Mesenteric fat pad (tissue), 1 donor: ENCODE measurements at places on chromosomes 5 and 9. TPM values are rescaled to one million over a fixed set of nuclear protein-coding genes. Genes with fewer than 3 reads are reported as not detected.

DNA sequence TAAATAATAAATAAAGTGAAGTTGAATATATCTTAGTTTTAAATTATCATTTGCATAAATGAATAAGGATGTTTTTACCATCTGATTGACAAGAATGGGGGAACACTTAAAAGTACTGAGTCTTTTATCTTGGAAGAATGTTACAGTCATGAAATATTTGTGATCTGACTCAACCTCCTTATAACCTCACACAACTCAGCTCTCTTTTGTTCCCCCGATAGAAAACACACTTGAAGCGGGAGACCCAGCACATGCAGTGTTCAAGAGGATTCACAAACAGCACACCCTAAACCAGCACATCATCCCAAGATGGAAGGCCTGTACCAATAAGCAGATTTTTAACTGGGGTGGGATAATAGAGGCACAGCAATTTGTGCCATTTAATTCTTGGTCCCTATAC is 15.5 kb downstream of the BAAT start:
- DNase-seq, result no peak

HTR4 gene
- 0.16 TPM for total RNA-seq

DNA sequence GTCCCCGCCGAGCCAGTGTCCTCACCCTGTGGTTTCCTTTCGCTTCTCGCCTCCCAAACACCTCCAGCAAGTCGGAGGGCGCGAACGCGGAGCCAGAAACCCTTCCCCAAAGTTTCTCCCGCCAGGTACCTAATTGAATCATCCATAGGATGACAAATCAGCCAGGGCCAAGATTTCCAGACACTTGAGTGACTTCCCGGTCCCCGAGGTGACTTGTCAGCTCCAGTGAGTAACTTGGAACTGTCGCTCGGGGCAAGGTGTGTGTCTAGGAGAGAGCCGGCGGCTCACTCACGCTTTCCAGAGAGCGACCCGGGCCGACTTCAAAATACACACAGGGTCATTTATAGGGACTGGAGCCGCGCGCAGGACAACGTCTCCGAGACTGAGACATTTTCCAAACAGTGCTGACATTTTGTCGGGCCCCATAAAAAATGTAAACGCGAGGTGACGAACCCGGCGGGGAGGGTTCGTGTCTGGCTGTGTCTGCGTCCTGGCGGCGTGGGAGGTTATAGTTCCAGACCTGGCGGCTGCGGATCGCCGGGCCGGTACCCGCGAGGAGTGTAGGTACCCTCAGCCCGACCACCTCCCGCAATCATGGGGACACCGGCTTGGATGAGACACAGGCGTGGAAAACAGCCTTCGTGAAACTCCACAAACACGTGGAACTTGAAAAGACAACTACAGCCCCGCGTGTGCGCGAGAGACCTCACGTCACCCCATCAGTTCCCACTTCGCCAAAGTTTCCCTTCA is 1.4 kb downstream of the GLIS3 start:
- peak; percentile 89 for DNase-seq

GRCh38 chr5:87081016-87081415 is 186.7 kb upstream of the RASA1 start:
- no peak for DNase-seq
